Breast epithelium (tissue), 4 donors: ENCODE measurements at places on chromosomes 6 and 20.

DNA sequence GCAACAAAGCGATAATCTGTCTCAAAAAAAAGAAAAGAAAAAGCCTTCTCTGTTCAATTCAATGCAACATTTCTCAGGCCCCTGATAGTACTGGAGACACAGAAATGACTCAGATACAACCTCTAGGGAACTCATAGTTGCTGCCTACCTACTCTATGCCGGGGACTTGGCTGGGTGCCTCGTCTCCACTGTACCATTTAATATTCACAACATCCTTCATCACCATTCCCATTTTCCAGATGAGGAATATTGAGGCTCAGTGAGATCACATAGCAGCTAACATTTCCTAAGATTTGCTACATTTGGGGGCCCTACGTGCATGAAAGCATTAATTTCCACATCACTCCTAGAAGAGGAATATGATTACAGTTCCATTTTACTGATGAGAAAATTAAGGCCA lies 7.5 kb downstream of the NOL4L start:
- no peak for DNase-seq

DNA sequence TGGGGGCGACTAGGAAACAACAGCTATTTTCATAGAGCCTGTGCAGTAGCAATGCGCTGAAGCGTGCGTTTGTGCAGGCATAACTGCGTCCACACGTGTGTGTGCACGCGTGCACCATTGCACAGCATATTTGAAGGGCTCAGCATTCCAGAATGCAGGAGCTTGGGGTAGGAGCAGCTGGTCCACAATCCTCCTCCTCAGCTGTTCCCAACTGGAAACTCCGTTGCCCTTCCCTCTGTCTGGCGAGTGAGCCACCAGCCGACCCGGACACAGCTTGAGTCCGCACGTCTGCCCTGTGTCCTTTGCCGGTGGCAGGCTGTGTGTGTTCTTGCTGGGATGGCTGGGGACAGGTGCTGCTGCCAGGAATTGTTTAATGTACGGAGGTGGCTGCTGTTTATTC lies 110.2 kb downstream of the SASH1 start:
- no peak for DNase-seq

GRCh38 chr6:82597201-82597600 lies 233.6 kb downstream of the TPBG start:
- DNase-seq, result no peak

GRCh38 chr6:2029130-2029794 lies 216.1 kb downstream of the GMDS start:
- no peak for DNase-seq
